ACHN (cell line): ENCODE measurements at places on chromosomes 4 and X.
A peak's percentile ranks its signal among the peaks of the same experiment; 100 is the strongest.

DNA sequence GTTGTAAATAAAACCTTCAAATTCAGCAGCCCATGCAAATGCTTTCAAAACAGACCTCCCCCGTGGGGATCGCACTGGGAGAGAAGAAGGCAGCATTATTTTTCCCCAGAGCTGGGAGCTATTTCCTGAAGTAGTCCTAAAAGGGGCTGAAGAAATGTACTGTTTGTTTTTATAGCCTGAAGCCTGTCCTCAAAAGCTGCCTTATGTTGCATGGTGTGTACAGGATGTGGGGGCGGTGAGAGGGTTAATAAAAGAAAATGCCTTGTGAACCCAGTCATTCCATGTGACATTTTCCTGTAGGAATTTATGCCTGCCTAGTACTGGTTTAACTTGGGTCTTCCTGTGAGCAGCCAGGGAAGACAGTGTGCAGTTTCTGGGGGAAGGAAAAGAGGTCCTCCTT lies 144.1 kb downstream of the SOWAHB start:
- peak; percentile 70 for DNase-seq

GRCh38 chrX:129139837-129140598 lies 383.3 kb downstream of the SMARCA1 start:
- no peak for DNase-seq

- DNase-seq, result no peak
Observed at GRCh38 chr4:7361280-7361895, 73.3 kb downstream of the PSAPL1 start.

- DNase-seq, result no peak
Observed at GRCh38 chr4:22427675-22428074, 88.2 kb downstream of the ADGRA3 start.

DNA sequence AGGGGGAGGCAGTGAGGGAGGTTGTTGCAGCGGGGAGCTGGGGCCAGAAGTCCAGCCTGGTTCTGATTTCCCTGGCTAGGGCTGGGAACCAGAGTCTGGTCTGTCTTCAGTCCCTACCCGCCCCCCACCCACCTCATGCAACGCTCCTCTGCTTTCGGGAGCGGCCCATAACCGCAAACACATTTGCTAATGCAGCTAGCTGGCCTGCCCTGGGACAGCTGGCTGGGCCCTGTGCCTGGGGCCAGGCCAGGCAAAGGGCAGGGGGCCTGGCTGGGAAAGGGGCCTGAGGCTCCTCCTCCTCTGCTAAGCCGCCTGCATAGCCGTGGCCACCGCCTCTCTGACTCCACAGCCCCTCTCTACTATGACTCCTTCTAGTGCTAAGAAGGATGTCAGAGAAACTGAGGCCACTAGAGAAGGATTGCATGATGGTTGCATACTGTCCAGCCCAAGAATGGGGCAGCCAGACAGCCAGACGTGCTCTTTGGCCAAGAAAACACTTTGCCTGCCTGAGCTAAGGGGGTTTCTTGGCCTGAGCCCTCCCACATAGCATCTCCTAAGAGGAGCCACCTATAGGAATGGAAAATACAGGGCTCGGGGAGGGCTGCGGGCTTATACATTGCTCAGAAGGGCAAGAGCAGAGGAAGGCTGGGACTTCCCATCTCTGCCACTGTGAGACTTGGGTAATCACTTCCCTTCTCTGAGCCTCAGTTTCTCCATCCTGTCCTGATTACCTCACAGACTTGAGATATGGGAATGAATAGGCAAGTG lies 76.9 kb downstream of the PJA1 start:
- DNase-seq, result no peak

DNA sequence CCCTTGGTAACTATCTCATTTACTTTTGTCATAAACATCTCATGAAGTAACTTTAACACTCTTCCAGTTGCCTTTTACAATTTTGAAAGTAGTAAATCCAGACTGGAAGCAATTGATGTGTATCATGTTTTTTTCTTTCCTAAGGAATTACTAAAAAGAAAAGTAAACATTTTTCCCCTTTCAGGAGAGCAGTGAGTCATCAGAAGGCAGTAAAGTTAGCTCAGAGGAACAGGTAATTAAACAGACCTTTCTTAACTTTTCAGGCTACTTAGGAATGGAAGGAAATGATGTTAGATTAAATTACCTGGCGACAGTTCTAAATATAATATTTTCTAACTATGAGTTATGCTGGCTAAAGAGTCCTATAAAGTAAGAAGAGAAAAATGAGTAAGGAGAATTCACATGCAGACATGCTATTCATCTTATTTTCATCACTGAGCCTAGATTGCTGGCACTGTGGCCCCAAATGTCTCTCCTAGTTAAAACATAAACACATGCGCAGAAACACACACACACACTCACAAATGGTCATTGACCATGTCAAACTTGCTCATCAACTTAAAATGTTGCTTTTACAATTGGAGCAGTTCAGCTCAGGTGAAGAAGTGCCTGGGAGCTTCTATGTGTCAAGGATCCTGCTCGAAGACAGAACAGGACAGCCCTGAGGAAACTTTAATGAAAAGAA lies 9.3 kb downstream of the DMP1 start:
- DNase-seq, result no peak

DNA sequence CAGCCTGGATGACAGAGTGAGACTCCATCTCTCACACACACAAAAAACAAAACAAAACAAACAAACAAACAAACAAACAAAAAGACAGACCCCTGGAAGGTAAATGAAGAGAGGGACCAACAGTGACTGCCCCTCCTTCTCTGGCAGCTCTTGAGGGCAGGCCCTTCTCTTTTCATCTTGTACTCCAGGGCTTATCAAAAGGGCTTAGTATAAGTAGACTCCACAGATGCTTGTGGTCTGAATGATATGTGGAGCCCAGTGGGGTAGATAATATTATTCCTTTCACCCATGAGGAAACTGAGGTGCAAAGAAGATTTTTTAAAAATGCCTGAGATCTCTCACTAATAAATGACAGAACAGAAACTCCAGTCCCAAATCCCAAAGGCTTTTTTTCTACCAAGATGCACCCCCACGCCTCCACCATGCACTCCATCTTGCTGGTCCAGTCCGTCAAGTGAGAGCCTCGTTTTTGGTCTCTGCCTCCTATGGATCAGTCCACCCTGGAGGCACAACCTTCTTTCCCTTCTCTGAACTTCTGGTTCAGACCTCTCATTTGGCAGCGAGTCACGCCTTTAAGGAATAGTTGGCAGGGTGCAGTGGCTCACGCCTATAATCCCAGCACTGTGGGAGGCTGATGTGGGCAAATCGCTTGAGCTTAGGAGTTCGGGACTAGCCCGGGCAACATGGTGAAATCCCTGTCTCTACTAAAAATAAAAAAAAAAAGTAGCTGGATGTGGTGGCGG lies 17.0 kb upstream of the CHRNA9 start:
- no peak for DNase-seq

GRCh38 chrX:46620505-46620904 lies 46.9 kb downstream of the CHST7 start:
- DNase-seq, result no peak

DNA sequence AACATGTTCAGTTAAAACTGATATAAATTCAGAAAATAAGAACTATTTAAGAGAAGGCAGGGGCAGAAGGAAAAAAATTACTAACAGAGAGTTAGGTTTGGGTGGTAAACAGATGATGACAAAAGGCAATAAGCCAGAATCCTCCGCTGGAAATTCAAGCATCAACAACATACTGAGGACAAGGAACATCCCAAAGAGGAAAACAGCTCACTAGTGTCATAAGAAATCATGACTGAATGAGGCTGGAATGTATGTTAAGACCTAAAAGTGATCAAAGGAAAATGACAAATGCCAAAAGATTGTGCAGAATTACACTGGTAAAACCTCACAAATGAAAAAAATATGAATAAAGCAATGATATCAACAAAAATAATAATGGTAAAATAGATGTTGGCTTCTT lies 88.4 kb downstream of the WDFY3 start:
- peak; percentile 61 for DNase-seq

- DNase-seq, result no peak
Observed at GRCh38 chrX:149760965-149761364, 12.9 kb upstream of the HSFX1 start.

DNA sequence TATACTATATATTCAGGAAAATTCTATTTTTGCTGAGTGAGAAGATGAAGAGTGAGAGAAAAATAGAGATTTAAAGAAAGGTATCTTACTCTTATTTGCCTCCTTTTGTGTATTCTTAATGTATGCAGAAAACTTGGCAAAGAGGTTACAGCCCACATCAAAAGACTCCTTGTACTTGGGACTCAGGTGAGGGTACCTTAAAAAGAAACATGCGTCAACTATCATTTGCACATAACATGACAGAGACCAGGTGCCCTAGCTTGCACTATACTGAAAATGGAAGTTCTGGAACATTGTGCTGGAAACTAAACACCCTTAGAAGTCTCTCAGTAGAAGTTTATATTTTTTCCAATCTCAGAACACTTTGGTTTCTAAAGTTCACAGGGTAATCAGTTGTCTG lies 15.6 kb upstream of the RAB39B start:
- DNase-seq, result no peak

- peak; percentile 47 for DNase-seq
Observed at GRCh38 chr4:70505151-70505748, 13.1 kb upstream of the AMTN start.

DNA sequence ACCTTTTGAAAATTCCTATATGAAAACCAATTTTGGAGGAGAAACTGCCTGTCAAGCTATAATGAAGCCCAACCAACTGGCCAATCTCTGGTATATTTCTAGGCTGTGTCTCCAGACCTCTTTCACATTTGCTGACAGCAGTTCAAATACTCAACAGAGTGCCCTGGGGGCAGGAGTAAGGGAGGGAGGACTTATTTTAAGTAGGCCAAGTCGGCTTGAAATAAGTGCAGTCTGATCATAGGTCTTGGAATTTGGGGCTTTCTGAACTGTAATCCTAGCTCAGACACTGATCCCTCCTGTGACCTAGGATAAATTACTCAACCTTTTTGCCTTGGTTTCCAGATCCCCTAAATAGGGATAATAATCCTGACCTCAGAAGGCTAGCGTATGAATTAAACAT lies 59.4 kb upstream of the SLC7A11 start:
- no peak for DNase-seq

GRCh38 chr4:56286763-56287162 lies 100.5 kb downstream of the AASDH start:
- no peak for DNase-seq

DNA sequence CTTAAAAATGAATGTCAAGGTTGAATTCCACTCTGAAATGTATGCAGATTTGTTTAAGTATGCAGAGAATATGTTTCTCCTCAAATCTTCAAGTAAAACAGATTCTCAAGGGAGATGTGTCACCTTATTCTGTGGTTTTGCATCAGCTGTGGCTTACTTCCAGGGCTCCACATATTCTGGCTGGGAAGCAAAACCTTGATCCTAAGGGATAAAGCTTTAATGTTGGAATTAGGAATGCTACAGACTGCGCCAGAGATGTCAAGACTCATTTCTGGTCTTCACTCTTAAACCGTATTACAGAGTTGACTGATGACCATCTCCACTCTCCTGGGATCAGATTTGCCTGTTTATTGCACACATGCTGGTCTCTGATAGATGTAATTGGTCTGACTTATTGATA lies 143.9 kb upstream of the DIPK2B start:
- no peak for DNase-seq

DNA sequence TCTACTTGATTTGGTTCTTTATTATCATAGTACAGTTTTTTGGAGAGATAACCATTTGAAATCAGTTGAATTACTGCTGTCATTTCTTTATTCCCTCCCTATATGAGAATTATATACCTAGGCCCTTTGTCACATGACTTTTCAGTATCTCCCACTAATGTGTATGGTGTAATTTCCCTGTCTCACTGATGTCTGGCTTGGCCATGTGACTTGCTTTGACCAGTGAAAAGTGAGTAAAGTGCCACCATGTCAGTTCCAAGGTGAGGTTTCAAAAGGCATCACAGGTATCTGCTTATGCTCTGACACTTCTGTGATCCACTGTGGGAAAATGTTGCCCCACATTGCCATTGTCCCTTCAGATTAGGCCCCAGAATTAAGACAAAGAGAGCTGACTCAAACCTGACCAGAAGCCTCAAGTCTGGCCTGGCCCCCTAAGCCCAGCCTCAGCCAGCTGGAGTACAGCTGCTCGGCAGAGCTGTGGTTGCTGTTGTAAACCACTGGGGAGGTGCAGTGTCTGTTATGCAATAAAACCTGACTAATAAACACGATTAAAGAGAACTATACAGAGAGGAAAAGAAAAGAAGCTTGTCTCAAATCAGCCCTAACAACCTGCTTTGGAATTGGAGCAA lies 27.5 kb downstream of the SETD7 start:
- DNase-seq, result no peak

DNA sequence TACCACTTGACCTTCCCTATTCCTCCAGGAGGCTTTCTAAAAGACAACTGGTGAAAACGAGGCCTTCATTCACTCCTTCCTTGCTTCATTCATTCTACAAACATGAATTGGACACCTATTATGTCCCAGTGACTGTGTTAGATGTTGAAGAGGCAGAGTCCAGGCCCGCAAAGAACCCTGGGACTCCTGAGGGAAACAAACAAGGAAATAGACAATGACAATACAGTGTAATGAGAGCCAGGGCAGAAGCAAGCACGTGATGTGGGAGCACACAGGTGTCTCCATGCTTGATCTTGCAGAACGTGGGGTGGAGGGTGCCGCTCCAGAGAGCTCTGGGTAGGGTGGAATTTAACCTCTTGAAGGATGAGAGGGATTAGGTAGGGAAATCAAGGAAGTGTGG lies 137.6 kb upstream of the KLF3 start:
- no peak for DNase-seq

GRCh38 chrX:32572644-32573043 lies 638.7 kb downstream of the DMD start:
- no peak for DNase-seq

- peak; percentile 22 for DNase-seq
Observed at GRCh38 chrX:134849390-134849789, 141.4 kb upstream of the SMIM10 start.

- peak; percentile 28 for DNase-seq
Observed at GRCh38 chrX:47483306-47484268, 565 bp upstream of the ZNF41 start.

GRCh38 chr4:93066749-93067148 lies 761.8 kb upstream of the ATOH1 start:
- no peak for DNase-seq

GRCh38 chr4:74537459-74537858 lies 92.5 kb downstream of the AREG start:
- DNase-seq, result peak; percentile 40

DNA sequence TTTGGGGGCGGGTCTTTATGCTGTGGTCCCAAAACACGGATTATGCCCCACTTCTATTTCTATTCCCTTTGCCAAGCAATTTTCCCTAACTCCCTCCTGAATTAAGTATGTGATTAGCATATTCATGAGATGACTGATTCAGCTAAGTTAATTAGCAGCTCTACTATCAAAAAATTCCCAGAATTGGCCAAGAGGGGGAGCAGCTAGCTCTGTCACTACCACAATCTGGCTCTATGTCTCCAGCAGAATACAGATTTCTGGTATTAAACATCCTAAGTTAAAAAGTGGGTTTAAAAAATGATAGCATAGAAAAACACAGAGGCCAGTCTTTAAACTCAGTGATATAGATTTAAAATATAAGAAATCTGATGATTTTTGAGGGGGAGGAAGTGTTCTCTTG lies 80.3 kb downstream of the GPC4 start:
- DNase-seq, result peak; percentile 13

GRCh38 chr4:54837576-54838140 lies 179.9 kb downstream of the KIT start:
- DNase-seq, result no peak

- DNase-seq, result no peak
Observed at GRCh38 chr4:81498551-81499099, 26.9 kb upstream of the RASGEF1B start.
